ENCODE measurements at places on chromosomes 2 and 18.

DNA sequence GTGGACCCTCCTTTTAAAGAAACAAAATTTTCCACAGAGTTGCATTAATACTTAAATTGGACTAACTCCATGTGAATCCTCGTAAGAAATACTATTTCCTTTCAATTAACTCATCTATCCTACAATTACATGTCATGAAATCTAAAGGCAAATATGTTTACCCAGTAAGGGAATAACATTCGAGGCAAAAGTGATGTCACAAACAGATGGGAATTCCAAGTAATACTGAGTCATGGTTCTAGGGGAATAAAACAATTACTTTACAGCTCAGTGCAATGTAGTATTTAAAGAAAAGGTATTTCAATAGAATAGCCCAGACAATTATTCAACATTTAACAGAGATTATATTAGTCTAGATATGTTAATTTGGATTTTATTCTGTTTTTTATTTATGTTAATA, 205.8 kb downstream of the ZNF385B start:
- no peak for DNase-seq

DNA sequence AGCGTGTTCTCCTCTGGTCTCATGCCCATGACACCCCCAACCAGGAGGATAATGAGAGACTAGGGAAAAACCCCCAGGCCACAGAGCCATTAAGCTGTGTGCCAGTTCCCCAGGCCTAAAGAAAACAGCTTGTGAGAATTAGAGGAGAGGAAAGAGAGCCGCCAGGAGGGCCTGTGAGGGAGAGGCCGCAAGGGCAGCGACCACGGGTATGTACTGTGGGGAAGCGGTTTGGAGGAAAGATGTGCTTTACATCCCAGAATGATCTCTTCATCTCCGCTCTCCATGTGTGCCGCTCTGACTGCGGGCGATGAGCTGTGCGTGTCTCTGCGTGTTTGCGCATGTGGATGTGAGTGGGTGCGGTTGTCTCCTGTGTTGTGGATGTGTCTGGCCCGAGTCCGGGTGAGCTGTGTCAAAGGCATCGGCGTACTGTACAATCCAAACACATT, 82.9 kb downstream of the DYSF start:
- DNase-seq: no peak

DNA sequence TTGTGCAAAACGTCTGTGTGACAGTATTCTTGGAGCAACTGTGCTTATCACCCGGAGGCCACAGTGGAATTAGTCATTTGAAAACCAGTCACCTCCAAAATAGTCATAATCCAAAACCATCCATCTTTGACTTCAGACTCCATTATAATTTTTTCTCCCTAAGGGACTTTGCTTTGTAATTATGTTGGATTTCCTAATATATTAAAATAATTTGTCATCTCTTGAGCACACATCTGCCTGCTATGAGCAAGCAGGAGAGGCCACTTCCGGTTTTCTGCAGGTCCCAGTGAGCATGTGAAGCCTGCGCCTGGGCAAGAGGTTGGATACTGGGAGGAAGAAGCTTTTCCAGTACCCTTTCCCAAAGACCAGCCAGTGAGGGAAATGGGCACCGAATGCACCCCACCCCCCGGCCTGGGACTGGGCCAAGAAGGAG, 57.7 kb downstream of the ODC1 start:
- no peak for DNase-seq

GRCh38 chr2:175688243-175688642, 313.8 kb downstream of the LNPK start:
- DNase-seq: no peak

GRCh38 chr18:62807396-62807795, 92.1 kb downstream of the PHLPP1 start:
- no peak for DNase-seq

DNA sequence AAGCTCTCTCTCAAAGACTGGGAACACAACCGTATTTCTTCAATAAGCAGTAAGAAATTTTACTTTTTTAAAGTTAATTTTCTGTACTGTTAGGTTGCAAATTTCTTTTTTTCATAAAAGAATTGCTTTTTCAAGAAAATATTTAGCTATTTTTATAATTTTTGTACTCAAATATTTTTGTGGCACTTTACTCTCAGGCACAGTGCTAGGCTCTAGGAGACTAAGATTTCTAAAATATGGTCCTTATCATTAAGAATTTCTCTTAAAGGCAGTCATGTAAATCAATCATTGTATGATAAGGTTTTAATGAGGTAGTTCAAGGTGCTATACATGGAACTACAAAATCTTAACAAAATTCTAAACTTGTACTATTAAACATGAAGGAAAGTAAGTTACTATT, 61.4 kb downstream of the MTX2 start:
- no peak for DNase-seq

- DNase-seq: no peak
These were observed 107.5 kb downstream of the COLEC12 start for GRCh38 chr18:392928-393573.

DNA sequence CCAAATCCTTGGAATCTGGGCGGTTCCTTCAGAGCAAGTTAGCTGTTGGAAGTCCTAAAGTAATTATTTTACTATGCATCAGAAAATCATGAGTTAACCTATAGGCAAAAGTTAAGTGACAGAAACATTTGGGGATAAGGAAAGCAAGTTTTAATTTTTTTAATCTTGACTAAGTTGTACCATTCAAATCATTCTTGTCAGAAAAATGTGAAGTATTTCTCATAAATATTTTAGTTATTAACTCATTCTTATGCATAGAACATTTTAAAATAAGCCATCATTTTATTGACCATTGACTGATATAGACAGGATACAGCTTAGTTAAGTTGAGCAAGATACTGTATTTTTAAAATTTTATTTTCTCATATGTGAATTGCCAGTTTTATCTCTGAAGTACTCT, 98.2 kb upstream of the FOSL2 start:
- no peak for DNase-seq

GRCh38 chr2:234426616-234427015, 70.3 kb downstream of the ARL4C start:
- no peak for DNase-seq

DNA sequence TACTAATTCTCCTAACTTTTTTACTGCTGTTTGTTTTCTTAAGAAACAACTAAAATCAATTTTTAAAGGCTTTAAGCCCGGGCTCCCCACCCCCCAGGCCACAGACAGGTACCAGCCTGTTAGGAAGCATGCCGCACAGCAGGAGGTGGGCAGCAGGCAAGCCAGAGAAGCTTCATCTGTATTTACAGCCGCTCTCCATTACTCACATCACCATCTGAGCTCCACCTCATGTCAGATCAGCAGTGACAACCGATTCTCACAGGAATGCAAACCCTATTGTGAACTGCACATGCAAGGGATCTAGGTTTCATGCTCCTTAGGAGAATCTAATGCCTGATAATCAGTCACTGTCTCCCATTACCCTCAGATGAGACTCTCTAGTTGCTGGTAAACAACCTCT, 517.0 kb downstream of the NRXN1 start:
- no peak for DNase-seq

DNA sequence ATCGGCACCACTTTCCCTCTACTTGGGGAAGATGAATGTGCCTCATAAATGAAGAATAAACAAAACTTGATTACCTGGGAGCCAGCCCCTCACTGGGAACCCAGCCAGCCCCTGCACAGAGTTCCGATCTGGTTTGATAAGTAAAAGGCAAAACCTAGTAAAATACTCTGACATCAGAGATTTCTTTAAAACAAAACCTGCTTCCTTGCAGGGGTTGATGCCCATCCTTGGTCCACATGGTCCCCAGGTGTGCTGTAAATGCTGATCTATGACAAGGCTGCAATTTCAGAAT, 218.8 kb upstream of the APCDD1 start:
- DNase-seq: no peak

DNA sequence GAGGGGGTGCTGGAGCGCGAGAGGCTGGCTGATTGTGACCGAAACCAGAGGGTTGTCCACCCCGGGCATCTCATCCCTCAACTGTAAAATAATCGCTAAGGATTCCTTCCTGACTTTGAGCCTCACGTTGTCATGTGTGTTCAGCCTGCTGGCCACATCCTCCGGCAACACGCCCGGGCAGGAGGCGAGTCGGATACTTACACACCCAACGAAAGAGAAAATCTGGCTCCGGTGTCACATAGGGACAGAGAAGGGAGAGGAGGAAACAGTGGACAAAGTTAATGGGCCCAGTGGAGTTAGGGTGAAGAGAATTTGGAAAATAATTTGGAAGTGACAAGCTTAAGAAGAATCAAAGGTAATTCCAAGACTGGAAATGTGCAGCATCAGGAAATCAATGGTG, 2.4 kb downstream of the TLX2 start:
- no peak for DNase-seq
